Activated CD8-positive, alpha-beta T cell treated with anti-CD3 and anti-CD28 coated beads, Interleukin-2, amount 10 ng/mL, durations not matched to agents 7 days and 5 days (primary cell): ENCODE measurements at places on chromosomes 12 and 14.

DNA sequence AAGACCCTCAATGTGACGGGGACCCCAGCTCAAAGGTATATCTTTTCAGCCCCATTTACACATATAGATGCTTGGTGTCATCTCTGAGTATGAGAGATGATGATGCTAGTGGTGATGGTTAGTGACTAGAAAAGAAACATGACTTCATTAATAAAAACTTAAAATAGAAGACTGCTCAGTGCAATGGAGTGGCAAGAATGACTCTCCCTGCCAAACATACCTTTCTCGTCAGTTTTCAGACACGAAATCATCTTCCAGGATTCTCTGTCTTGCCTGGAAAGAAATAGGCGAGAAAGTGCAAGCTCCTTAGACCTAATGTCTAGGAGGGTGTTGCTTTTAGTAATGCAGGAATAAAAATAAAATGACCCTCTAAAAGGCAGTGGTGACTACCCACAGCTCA lies 71.7 kb downstream of the TPH2 start:
- DNase-seq, result no peak

DNA sequence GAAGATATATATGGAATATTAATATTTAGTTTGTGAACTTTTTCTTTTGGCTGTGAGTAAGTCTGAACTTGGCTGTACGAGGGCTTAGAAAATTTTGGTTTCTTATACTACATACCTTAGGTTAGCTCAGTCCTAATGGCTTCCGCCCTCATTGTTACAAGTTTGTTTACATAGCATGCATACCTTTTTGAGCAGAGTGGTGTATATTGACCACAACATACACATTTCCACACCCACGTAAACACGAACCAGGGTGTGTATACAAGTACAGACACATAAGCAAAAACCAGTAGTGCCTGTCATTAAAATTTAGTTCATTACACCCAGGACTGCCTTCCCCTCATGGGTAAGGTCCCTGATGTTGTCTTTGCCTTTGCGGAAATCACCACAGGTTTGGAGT lies 230.2 kb upstream of the RGS6 start:
- DNase-seq, result no peak

DNA sequence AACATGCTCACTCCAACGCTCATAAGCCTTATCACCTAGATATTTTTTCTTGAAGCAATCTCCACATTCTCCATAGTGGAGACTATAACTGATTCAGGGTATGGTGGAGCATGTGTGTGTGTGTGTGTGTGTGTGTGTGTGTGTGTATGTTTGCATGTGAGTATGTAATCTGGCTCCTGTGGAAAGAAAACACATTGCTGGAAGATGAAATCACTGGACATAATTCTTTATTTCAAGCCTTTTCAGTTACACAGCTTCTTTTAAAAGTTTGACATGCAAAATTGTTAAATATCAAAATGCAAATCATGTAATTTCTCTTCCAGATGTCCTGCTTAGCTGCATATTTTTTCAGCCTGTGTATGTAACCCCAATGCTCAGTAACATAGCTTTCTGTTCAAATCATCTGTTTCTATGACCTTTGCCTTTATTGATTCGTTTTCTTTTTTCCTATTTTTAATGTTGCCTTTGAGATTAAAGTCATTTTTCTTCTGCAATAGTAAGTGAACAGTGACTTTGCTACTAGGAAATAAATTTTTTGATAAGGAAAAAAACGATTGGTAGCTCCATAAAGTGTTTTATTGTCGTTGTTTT lies 80.5 kb upstream of the BTG1 start:
- no peak for DNase-seq

DNA sequence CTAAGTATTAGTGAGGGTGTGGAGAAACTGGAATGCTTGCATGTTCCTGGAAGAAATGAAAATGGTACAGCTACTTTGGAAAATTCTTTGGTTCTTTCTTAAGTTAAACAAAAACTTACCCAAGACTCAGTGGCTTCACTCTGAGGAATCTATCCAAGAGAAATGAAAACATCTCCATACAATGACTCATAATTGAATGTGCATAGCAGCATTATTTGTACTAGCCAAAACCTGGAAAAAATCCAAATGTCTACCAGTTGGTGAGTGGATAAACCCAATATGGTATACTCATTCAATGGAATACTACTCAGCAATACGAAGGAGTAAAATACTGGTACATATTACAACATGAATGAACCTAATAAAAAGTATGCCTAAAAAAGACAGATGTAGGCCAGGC lies 18.0 kb upstream of the CRACR2A start:
- no peak for DNase-seq

GRCh38 chr14:58762629-58763028 lies 124.9 kb downstream of the DACT1 start:
- no peak for DNase-seq

DNA sequence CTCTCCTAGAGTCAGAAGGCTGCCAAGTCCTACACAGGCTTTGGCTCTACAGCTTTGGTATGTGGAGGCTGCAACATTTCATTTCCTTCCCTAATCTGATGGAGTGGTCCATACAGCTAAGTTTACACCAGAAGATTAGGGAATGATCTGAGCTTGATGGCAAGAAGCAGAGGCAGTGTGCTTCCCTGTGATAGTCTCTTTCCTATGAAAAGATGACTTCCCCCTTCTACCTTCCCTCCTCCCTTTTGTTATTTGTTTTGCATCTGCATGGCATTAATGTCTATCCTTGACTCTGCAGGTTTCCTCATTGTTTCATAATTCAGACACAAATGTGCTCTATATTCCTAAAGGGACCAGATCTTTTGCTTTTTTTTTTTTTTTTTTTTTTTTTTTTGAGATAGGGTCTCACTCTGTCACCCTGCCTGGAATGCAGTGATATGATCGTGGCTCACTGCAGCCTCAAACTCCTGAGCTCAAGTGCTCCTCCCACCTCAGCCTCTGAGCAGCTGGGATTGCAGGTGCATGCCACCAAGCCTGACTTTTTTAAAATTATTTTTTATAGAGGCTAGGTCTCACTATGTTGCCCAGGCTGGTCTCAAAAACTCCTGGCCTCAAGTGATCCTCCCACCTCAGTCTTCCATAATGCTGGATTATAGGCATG lies 76.3 kb downstream of the GRIP1 start:
- no peak for DNase-seq

DNA sequence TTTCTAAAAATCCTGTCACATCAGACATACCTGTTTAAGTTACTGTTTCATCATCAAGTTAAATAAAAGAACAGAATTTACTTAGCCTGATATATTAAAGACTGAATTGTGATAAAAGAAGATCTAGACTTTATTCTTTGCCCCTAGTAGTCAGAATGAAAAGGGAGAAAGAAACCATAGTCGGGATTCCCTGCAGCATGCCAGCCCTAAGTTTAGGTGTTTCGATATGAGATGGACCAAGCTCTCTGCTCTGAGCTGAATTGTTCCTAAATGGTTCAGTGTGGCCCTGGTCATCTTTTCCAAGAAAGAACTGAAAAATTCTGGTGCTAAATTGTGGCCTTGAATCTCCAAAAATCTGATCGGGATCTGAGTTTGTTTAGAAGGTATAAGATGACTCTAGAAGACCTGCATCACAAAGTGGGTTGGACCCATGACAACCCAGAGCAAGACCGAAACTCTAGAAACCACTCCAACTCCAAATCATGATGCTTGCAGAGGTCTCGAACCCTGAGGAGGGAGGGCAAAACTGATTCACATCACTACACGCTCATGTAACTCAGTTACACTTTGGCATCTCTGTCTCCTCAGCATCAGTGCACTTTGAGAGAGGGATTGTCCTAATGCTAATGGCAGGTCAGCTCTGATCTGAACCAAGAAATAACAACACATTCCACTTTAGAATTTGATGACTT lies 15.7 kb downstream of the PTGER2 start:
- no peak for DNase-seq
